ENCODE measurements at places on chromosomes 5 and 9.

DNA sequence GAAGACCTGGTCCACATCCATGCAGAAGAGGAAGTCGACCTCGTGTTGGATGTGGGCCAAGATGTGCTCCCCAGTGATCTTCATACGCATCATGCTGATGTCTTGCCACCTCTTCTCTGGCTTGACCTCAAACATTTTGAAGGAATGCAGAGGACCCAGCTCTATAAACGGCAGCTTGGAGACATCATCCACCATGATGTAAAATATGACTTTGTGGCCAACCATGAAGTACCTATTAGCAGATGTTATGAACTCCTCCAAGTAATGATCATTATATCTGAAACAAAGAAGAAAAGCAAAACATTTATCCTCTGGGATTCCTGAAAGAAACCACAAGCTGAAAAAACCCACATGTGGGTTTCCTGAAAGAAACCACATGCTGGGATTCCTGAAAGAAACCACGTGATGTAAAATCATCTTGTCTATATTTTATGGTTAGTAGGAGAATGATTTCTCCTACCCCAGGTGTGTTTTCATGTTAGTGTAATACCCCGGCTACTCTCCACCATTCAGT, 52.3 kb downstream of the GGTA1 start:
- DNase-seq: no peak

DNA sequence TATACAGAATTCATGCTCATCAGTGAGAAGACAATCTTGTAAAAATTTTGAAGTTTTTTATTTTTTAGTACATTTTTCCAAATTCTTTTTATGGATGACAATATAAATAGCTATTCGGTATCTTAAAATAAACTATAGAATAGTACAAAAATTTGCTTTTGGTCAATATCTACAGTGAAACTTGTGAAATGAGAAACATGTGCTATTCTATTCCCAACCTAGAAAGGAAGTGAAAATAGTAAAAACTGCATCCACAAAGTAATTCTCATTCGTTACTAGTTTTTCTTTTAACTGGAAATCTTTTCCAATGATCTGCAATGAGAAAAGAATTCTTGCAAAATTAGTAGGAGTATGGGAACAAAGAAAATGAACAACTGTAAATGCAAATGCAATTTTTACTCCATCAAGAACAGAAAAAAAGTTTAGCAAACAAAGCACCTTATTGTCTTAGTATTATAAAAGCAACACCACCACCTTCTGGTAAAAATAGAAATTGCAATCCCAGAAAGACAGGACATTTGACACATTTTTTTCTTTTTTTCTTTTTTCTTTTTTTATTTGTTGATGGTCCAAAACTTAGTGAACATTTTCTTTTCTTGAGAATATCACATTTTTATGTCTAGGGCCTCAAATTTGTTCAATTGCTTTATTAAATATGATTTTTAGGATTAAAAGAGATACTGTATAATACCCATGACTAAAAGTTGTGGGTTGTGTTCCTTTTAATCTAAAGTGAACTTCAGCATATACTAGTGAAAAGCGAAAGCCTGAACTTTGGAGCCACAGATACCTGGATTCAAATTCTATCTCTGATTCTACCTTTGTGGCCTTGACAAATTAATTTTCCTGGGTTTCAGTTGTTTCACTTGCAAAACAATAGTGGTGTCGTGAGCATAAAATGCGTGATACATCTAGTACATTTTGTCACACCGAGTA, 72.3 kb downstream of the SLCO4C1 start:
- DNase-seq: no peak

DNA sequence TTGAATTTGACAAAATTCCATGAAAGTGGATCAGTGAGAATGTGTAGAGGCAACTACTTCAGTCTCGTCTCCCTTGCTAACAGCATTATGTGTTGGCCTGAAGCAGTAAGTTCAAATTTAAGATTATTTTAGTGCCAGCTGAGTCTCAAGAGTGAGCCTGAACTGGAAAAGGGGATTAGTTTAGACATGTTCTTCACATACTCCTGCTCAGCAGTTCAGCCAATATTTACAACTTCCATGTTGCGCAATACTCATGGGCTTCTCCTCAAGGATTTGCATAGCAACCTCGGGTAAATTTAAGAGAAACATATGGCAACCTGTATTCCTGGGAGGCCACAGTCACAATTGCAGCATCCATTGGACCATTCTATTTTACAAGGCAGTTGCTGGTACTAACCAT, 553.8 kb downstream of the PTPRD start:
- no peak for DNase-seq

DNA sequence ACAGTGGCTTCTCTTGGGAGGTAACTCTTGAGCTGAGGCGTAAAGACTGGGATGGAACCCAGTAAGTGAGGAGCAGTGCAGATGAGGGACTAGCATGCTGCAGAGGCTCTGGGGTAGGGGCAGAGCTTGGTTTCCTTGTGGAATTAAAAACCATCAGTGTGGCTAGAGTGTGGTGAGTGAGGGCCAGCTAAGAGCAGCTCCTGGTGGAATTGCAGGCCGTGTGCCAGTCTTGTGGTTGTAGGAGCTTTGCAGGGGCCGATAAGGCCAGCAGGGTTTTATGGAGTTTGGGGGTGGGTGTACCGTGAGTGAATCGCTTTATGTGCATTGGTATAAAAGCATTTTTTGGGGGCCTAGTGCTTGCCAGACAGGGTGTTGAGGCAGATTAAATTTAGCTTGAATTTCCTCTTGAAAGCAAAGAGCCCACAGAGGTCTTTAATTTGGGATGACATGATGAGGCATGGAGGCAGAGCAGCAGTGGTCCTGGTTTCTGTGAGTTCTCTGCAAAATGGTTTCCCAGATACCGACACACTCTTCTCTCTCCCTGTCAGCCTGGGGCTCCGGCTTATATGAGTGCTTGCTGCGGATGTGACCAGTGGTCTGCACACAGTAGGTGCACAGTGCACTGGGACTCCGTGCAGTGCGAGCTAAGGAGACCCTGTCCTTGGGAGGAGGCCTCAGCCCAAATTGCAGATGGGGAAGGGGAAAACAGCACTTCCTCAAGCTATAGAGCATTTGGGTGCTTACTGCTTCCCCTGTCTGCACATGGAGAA, 176.4 kb upstream of the PITX1 start:
- no peak for DNase-seq

- DNase-seq: no peak
These were observed 106.8 kb downstream of the MAPKAP1 start for GRCh38 chr9:125600194-125600593.

DNA sequence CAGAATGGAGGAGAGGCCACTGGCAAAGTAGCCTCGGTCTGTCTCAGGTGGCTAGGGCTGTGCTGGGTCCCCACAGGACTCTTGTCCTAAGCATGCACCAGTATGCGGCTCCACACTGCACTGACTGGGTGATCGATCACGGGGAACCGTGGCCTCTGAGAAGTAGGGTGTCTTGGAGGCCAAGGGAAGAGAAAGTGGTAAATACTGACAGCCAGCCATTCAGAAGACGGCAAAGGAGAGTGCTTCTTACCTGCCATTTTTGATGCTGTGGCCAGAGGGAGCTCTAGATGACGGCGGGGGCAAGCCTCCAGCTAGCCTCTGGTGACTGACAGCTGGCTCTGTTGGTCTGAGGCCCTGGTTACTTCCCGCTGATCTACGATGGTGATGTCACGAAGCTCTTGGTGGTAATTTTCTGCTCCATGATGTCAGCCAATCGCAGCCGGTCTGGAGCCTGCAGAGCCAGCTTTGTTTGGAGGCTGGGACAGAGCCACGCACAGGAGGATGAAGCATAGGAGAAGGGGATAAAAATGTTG, 40.4 kb upstream of the GADD45G start:
- DNase-seq: no peak

DNA sequence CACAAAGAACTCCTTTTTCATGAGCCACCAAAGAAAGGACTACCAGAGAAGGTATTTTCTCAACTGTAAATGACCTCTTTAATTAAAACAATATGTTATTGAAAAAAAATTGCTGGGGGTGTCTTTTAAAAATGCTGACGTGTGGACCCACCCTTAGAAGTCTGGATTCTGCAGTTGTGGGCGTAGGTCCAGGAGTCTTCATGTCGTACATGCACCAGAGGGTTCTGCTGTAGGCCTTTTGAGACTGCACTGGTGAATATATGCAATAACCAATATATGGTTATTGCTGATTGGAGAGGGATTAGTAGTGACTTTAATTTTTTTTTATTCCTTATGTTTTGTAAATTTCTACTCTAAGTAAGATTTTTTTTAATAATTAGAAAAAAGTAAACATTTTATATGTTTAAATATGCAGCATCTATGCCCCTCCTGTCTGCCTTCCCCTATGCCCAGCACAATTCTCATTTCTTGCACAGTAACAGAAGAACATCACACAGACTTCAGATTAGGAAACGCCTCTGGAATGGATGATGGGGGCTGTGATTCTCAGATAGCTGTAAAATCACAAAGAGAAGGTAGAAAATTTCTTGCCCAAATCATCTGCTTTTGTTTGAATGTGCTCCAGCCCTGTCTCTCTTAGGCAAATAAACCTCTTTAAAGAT, 102.0 kb downstream of the PTTG1 start:
- DNase-seq: no peak

DNA sequence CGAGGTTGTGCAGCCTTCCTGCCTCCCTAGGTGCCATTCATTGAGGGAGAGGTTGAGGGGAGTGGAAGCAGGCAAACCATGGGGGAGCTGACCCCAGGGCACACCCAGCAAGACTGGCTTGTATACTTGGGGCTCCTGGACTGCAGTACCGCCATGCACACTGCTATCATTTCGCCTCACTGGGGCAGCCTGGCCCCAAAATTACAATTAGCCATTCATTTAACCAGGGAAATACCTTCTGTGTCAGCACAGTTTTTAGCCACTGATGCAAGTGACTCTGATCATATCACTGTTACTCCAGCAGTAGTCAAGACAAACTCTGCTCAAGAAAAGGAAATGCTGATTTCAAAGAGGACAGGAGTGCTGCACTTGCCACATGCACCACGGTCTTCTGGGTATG, 109.7 kb downstream of the TRIO start:
- DNase-seq: no peak

- no peak for DNase-seq
These were observed 119.8 kb upstream of the IRX2 start for GRCh38 chr5:2871282-2871681.

Data from stimulated activated CD4-positive, alpha-beta T cell treated with anti-CD3 and anti-CD28 coated beads, TNF-alpha, amount 100 ng/mL, for 4 hours (primary cell).